Retina (tissue), 1 donor: ENCODE measurements at places on chromosomes 4 and X.

DNA sequence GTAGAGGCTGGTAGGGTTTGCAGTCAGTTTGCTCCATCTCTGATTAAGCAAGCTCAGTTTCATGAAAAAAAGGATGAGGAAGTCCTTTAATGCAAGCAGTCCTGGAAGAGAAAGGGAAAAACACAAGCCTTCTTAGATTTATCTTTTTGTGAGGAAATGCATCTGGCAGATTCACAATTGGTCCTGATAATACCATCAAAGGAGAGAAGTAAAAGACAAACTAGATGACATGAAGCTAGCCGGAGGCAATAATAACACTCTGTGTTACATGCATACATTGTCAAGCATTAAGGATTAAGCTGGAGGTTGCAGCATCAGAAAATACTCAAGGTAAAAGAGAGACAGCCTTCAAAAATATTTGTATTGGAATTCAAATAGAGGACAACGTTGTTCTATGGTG lies 356.0 kb upstream of the TEX13C start:
- DNase-seq = no peak

- peak; percentile 51 for DNase-seq
Observed at GRCh38 chrX:115311601-115312001, 22.1 kb downstream of the LUZP4 start.

DNA sequence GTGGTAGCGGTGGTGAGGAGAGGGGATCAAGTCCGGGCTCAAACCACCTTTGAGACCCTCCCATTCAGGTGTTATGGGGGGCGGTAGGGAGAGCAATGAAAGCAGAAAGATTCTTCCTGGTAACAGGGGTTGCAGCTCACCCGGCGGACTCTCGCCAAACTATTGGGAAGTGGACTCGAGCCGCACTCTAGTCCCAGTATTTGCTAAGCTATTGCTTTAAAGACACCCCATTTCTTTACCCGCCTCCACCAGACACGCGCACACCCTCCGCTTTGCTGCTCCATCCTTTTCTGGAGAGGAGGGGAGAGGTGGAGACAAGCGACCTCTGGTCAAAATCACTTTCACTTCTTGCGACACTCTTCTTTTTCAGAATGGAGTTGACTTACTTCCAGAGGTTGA lies 625 bp upstream of the GABRA4 start:
- no peak for DNase-seq

DNA sequence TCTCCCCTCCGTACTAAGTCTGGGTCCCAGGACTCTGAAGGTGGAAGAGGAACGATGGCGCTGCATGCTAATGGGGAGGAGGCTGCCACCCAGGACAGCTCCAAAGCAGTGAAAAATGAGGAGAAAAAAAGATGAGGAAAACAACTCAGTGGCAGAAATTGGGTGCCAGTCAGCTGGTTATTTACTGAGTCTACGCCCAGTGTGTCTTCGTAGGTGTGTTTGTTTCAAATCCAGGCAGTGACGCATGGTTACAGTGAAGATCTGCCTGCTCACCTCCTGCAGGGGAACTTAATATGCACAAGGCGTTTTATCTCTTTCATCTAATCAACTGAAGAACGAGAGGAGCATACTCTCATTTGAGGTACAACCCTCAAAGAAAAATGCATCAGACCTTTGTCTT lies 70.9 kb upstream of the FBXW7 start:
- DNase-seq = no peak
